Nucleus accumbens (tissue), 56 donors: ENCODE measurements at places on chromosomes 12 and 14.

DNA sequence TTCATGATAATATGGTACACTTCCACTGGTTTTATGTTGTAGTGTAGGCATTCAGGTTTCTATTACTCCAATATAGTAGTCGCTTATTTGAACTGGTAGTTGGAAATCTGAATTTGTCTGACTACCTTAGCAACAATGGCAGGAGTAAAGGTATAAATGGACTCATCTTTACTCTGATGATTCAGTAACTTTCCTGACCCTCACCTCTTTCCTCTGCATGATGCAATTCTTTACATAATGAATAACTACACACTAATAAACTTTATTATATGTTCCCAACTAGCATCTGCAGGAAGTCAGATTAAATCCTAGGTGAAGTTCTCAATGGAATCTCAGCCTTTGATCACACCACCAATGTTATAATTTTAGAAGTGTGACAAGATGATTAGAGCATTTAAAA lies 70.5 kb upstream of the ATP2B1 start:
- DNase-seq, result no peak

DNA sequence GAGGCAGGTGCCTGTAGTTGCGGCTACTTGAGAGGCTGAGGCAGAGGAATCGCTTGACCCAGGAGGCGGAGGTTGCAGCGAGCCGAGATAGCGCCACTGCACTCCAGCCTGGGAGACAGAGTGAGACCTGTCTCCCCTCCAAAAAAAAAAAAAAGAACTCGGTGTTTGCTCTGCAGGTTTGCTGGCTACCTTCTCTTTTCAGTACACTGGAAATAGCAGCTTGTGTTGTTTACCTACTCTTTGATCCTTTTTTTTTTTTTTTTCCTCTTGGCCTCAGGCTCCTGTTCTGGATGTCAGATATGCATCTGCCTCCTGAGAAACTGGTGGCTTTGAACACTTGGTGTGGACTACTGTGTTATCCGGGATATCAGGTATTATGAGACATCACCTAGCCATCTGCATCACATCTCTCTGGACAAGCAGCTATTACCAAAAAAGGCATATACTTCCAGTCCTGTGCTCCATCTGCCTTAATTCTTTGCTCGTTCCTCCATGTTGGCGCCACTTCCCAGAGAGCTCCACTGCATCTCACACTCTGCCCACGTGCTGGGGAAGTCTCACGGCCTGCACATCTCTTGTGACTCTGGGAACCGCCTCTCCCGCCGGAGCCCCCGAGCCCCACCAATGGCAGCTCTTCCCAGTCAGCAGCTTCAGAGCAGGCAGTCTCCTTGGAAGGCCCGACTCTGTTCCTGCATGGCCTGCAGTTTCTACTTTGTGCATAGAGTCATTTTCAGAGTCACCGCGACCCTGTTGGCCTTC lies 50.9 kb upstream of the TRAF3 start:
- DNase-seq, result no peak

DNA sequence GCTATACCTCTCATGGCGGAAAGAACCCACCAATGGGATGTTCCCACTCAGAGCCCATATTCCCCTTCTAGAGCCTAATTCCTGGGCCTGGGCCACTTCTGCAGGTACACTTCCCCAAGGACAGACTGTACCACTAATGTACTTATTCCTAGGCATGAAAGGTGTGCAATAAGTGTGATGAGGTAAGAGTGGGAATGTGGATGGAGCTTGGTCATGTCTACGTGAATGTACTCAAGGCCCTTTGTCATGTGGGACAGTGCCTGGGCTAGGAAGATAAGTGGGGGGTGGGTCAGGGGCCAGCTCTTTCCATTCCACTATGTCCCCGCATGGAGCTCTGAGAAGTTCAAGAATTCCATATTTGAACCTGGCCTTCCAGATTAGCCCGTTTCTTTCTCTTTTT lies 63.4 kb upstream of the FUT8 start:
- DNase-seq, result no peak

GRCh38 chr12:30701056-30701455 lies 5.4 kb upstream of the IPO8 start:
- DNase-seq, result no peak

DNA sequence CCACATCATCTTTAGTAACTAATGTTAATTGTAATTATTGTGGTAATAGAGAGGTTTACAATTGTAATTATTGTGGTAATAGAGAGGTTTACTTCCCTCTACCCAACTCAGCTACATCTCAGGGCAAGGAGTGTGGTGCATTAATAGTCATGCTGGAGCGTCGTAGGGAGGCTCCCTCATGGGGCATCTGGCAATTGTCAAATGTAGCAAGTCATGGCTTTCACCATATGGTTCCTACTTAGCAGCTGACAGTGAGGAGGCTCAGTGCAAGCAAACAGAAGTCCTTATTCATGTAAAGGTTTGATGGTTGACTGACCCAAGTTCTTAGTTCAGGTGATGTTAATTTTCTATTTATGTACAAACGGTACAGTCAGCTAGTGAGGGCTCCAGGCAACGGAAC lies 1012.0 kb downstream of the FLRT2 start:
- no peak for DNase-seq

DNA sequence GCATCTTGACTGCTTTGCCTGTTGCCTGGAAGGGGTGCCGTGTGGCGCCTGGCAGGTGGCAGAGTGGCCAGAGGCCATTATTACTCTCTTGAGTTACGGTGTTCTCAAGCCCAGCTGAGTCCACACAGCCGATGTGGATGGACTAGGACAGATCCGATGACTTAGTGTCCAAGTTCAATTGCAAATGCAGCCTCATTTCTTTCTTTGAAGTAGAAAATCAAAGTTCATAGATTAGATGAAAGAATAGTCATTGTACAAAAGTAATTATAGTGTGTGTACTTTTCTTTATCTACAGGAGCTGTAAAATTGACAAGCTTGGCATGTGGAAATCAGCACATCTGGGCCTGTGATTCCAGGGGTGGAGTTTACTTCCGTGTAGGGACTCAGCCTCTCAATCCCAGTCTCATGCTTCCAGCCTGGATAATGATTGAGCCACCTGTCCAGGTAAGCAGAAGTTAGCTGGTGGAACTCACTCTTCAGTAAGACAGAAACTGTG lies 44.7 kb downstream of the ANKRD9 start:
- DNase-seq, result no peak

- DNase-seq, result no peak
Observed at GRCh38 chr12:111410431-111411184, 4.9 kb downstream of the SH2B3 start.

- DNase-seq, result no peak
Observed at GRCh38 chr12:85445060-85445938, 165.3 kb downstream of the ALX1 start.
